ENCODE measurements at places on chromosomes 5 and 9.

DNA sequence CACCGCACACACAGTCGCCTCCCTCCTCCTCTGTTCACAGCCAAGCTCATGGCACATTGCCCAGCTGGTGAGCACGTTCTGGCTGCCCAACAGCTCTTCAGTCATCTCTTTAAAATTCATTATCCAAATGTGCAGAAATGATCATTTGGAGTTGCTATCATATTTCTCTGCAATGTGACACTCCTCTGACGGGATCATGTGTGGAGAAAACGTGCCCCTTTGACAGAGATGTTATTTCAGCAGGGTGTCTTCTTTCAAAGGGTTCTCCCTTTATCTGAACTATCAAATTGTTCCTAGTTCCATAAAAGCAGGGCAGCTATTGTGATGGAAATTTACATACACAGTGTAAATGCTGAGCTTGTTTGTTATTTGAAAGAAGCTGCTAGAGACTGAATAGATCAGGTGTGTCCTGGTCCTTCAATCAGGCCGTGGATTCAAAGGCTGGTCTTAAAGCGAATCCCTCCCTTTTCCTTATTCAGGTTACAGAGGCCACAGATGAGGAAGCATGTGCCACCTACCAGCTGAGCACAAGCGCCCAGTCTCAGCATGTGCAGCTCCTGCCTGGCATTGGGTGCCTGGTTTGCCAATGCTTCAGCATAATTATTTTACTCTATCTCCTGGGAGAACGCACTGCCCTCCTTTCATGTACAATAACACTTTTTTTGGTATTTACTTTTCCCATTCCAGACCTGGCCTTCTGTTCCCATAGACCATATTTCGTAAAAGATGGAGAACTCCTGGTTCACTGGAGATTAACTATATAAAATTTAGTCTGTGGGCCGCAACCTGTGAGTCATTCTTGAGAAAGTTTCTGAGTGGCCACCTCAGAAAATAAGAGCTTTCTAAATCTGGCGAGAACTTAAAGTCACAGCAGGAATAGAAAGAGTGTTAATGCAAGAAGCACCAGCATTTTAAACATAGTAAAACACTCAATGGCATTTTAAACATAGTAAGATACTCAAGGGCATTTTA, 433.7 kb downstream of the ENC1 start:
- no peak for DNase-seq

DNA sequence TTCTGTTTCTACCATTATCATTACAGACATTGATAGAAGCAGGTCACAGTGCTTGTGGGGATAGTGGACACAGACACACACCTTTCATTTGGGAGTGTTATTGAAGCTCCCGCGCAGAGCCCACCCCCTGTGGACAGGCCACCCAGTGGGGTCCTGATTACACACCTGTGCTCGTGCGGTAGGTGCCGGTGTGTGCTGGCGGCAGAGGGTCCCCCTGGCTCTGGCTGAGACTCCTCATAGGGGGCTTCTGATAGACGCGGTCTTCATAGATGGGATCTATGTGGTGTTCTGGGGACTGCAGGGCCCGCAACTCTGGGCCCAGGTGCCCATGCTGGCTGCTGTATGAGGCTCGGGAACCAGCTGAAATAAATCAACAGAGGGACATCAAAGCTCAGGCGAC, 539.7 kb downstream of the CTNND2 start:
- no peak for DNase-seq

- no peak for DNase-seq
These were observed 382.4 kb downstream of the TMEM38B start for GRCh38 chr9:106076711-106077110.

DNA sequence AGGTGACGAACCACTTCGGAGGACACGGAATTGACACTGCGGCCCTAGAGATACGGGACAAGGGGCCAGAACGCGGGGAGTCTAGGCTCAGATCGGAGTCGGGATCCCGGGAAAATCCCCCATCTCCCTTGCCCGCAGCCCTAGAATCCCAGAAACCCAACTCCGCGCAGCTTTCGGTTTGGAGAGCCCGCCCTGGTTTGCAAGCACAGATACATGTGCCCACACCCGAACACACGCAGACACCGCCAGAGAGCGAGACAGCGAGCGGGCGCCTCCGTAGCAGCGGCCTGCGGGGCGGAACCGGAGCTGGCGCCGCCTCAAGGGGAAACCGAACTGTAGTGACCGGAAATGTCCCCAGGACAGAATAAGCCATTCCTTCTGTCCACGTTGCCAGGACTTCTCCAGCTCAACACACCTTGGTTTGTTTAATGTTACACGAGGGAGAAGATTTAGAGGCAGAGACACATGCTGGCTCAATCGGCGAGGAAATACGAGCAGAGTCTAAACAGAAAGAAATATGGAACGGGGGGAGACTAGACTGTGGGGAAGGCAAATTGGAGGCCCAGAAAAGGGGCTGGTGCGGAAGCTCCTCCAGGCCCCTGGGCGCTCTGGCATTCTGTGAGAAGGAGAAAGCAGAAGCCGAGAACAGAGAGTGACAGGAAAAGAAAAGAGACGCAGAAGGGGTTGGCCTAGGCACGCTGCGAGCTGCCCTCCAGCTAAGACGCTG, 2.9 kb upstream of the PAX5 start:
- no peak for DNase-seq

DNA sequence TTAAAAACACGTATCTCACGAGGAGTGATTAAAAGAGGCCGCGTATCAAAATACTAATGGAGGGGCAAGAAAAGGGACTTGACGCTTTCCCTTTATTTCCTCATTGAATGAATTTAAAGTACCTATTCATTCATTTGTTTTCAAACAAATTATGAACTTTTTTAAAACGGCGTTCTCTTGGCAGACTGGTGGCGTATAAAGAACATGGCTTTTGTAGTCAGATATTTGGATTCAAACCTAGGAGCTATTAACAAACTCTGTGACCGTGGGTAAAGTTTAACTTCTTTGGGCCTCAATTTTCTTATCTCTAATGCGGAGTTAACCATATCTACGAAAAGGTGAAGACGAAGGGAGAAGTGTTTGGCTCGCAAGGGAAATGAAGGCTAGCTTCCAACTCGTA, 876 bp downstream of the CAAP1 start:
- DNase-seq: no peak

DNA sequence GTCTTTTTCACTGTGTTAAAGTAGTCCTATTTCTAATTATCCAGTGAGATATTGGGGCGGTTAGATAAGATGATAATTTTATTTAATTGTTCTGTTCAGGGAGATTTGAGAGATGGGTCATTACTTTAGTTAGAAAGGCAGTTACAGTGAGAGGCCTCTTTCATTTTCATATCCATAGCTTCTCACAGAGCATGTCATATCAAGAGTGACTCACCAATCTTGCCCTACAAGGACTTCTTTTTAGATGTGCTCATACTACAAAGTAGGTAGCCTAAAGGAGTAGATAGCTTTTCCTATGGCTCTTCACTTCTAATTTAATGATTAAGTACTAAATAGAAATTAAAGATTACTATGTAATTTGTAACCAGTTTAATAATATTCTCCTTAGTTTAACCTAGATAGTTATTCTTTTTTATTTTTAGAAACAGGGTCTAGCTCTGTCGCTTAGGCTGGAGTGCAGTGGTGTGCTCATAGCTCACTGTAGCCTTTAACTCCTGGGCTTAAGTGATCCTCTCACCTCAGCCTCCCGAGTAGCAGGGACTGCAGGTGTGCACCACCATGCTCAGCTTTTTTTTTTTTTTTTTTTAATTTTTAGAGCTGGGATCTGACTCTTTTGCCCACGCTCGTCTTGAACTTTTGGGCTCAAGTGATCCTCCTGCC, 71.0 kb downstream of the FER start:
- DNase-seq: no peak

GRCh38 chr5:1007221-1007680, 1.4 kb upstream of the NKD2 start:
- DNase-seq: no peak

DNA sequence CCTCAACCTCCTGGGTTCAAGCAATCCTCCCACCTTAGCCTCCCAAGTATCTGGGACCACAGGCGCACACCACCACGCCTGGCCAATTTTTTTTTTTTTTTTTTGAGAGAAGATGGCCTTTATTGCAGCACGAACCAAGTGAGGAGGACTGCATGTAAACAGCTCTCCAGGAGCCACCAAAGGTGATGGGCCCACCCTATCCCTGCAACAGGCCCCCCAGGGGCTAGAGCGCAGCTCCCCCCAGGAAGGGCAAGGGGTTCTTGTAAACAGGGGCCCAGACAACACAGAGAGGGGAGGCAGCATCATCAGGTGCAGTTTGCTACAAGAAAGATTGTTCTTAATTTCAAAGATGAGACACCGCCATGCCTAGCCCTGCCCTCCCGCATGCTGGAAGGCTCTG, 12.6 kb upstream of the EGR1 start:
- DNase-seq: no peak

GRCh38 chr5:61320860-61321259, 11.2 kb upstream of the ZSWIM6 start:
- DNase-seq: no peak

DNA sequence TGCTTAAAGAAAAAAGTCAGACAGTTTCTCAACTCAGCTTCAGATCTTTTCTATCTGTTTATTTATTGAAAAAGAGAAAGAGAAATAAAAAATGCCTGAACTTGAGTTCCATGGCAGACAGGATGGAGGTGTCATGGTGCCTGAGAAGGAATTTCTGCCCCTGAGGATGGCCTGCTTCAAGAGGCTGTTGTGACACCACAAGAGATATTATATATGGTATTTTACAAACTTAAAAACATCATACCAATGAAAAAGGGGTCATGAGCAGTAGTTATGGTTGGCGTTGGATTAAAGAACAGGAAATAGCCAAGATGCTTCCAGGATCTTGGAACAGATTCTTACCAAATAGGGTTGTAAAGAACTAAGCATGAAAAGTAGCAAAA, 344.6 kb downstream of the GLIS3 start:
- no peak for DNase-seq

- no peak for DNase-seq
These were observed 72.3 kb downstream of the RASA1 start for GRCh38 chr5:87339986-87340385.

All from activated T-helper 9 cell treated with anti-CD3 and anti-CD28 coated beads, Interleukin-2, amount 50 U/mL, for 16 hours (primary cell).